ENCODE measurements at places on chromosomes 6 and 20. TPM values are rescaled to one million over a fixed set of nuclear protein-coding genes. Genes with fewer than 3 reads are reported as not detected.

- DNase-seq, result no peak
These were observed 17.5 kb upstream of the SPDEF start for GRCh38 chr6:34573567-34574183.

DNA sequence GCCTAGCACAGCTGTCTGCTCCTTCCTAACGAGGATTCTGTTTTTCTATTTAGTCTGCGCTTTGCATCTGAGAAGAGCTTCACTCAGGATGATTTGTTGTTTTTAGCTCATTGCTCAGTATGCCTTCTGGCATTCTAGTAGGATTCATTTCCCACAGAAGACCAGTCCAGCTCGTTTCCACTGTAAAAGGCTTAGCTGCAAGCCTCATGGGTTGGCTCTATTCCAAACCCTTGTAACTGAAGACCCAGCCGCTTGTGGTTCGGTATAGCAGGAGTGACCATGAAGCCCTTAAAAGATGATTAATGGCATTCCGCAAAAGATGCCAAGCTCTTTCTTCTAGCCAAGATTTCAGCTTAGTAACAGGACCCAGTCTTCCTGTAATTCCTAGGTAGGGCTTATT, 7.2 kb downstream of the ADGRF1 start:
- no peak for DNase-seq

GRCh38 chr6:138520463-138520862, 21.2 kb upstream of the NHSL1 start:
- DNase-seq, result no peak

DNA sequence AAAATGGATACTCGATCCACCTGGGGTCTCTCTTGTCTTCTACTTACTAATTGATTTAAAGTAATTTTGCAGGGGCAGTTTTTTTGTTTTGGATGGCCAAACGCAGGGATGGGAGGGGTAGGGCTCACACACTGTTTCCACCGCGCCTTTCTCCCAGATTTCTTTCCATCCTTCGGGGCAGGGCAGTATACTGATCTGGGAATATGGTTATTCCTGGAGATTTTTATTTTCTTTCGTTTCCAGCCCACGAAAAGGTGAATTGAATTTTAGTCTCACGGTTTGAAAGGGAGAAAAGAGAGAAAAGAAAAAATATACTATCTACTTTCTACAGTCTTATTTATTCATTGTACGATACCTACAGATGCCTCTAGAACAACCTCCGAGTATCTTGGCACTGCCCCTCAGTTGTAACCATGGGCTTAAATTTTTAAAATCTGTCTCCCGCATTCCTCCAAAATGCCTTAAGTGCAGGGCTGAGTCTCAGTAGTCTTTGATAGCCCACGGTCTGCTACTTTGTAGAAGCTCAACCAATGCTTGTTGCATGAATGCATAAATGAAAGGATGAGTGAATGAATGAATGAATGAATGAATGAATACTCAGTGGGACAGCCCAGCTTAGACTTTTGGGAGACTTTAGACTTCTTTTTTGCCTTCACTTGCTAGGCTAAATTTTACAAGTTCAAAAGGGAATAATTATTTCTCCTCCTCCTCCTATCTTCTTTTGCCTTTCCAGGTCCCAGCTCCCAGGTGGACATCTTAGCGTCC, 18.1 kb upstream of the TRIM27 start:
- DNase-seq, result no peak

DNA sequence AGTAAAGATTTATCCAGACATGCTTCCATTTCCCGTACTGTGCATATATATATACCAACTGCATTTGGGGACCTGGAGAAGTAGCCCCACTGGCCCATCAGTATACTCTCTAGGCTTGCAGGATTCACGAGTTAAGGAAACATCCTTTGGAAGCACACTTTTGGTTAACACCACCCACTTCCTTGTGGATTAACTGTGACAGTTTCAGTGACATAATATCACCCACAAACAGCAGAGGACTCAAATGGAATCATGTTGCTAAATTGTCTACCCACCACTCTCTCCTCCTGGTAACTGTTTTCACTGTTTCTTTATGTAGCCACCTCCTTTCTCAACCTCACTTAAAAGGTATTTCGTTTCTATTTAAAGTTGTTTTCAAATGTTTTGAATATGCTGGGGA, 55.0 kb downstream of the PROKR2 start:
- DNase-seq, result no peak

- DNase-seq, result no peak
These were observed 280.8 kb downstream of the FOXA2 start for GRCh38 chr20:22303523-22303922.

DNA sequence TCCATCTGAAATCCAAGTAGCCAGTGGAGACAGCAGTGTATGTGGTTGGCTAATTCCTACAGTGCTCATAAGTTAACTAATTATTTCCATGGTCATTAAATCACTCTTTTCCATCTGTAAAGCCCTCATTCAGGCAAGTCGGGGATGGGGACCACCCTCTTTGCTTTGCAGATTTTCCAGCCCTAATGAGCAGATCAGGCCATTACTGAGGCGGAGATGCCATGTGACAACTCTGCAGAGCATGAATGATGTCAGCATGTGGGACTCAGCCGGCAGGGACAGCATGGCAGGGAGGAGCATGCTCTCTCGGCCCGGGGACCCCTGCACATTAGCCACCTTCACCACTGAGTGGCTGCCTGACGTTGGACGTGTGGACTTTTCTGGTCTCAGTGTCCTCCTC, 623.3 kb upstream of the CDH4 start:
- DNase-seq, result no peak

DNA sequence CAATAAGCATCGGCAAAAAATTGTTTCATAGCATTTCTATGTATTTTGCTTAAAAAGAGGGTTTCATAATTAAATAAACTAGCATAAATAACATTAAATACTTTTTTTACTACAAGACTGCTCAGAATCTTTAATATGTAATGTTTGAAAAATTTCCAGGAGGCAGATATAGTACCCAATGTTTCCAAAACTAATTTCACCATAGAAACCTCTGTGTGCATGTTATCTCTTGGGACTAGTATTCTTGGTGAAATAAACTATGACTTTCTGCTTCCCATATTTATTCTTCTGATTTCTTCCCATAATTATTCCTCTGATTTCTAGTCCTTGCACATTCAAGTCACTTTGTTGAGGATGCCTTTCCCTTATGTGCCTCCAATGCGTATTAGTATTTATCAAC, 94.5 kb downstream of the PTPRK start:
- no peak for DNase-seq

GRCh38 chr6:73062130-73062529, 163.2 kb downstream of the KHDC1L start:
- DNase-seq, result no peak

DNA sequence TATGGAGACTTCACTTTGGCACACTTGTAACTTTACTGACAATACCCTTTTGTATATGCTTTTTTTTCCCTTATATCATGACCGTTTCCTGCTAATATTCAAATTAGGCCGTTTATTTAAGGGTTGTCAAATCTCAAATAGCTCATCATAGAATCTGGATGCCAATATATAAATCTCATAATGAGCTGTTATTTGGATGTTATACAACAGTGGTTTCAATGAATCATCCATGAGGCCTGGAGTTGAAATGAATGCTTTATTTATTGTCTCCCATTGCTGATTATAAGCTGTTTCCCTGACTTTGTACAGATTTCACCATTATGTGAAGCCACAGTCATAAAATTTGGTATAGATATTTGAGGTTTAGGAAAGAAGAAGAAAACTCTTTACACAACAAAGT, 256.1 kb downstream of the PLCB1 start:
- no peak for DNase-seq

GRCh38 chr6:21891080-21891479, 297.5 kb downstream of the SOX4 start:
- DNase-seq, result no peak

- DNase-seq, result peak; percentile 46
These were observed 166.5 kb downstream of the SMOC2 start for GRCh38 chr6:168607272-168608112.

DNA sequence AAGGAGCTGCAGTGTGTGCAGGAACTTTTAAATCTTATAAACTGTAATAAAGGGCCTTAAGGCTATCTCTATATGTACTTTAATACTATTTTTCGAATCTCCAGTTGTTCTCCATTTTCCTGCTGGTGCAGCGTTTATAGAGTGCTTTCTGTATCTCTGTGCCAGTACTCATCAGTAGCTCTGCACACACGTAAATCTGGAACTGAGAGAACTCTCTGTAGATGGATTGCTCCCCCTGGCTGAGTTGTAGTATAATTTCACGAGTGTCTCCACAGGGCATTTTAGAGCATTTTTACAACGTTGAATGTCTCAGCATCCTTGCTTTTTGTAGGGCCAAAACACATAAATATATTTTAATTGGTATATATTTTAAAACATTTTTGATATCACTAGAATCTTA, 256.5 kb downstream of the TRDN start:
- no peak for DNase-seq

DNA sequence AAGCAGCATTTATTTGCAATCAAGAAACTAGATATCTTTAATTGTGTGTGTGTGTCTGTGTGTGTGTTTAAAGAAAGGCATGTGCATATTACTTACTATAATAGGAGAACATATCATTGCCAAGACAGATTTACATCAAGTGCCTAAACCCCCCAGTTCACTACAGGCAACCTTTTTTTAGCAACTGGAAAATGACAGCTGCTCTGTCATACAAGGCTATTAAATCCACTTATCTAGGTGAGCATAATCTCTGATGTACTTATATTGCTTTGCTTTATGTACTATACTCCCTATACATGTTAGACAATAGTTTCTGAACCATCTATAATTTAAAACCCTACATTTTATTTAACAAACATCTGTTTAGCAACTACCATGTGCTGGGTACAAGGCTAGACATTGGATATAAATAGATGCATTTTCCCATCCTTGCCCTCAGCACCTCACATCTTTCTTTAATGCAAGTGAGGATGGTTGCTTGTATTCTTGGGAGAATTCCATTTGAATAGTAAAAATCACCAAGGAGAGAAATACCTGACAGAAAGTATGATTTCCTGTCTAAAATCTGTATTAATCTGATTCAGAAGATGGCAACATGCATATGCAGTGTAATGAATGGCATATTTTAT, 398.3 kb downstream of the LAMA2 start:
- no peak for DNase-seq

DNA sequence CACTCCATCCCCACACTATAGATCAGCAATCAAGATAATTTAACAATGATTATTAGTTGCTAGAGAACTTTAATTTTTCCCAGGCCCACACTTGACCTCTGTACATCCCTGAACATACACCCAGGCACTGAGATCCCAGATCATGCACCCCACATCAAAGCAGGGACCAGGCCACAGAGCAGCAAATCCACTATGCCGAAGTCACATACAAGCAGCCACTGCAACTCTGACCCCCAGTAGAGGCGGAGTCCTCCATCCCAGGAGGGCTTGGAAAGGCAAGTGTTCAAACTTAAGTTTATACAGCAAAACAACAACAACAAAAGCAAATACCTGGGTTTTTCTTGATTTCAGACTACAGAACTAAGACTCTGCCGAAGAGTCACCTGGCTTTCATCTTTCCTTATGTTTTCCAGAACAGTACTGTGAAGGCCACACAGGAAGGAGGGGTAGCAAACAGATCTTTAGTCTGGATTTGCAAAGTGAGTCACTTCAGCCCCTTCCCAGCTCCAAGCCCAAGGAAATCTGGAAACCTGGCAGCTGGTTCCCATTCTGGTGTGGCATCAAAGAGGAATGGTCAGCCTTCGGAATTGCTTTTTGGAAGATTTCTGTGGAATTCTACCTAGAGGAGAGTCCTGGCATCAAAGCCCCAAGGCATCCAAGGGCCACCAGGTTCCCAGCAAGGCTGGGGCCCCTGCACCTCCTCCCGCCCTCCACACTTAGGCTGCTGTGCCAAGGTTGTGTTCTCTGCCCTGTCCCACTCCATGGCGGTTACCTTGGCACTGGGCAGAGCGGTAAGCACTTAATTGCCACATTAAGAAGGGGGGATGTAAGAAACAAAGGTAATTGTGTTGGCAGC, 7.3 kb downstream of the JAG1 start:
- DNase-seq, result no peak

DNA sequence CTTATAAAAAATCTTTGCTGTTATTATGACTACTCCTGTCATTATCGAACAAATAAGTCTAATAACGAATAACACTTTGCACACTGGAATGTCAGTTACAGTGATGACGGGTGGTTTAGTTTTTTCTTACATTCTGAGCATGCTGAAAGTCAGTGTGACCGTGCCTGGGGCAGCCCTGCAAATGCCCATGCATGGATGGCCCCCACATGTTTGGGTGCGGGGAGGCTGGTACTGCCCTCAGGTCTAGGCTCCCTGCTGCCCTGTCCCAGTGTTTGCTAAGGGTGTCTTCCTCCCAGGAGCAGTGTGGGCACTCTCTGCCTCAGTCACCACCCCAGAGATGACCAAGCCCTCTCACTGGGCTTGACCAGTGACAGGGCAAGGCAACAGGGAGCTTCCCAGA, 3.0 kb downstream of the CSTL1 start:
- no peak for DNase-seq

- no peak for DNase-seq
These were observed 5.7 kb downstream of the TMEM151B start for GRCh38 chr6:44275749-44276648.

GRCh38 chr20:46997187-46997586, 102.5 kb downstream of the EYA2 start:
- no peak for DNase-seq

DNA sequence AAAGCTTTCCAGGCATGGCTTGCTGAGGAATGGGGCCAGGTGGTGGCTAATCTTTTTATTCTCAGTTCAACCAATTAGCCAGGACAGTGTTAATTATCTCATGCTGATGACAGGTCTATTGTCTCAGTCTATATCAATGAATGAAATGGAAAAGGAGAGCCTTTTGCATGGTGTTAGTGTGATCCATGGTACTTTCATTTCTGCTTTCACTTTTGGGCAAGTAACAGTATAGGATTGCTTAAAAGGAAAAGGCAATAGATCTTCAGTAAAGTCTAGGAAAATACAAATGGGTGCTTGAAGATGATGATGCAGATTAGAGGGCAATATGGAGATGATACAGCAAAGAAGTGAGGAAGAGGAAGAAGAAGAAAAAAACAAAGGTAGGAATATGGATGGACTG, 430.3 kb downstream of the TFAP2A start:
- DNase-seq, result no peak

- DNase-seq, result no peak
These were observed 871.6 kb upstream of the GJE1 start for GRCh38 chr6:141261016-141261671.

The TGM2 gene
- polyA plus RNA-seq, result 89.0 TPM

The SNRNP48 gene
- 29.1 TPM for polyA plus RNA-seq

The PHF20 gene
- 43.2 TPM for polyA plus RNA-seq

The GJA1 gene
- 112 TPM for polyA plus RNA-seq

The SLC22A2 gene
- polyA plus RNA-seq, result 0.04 TPM

The ADAM33 gene
- 10.6 TPM for polyA plus RNA-seq

Measured in left lung (tissue), 14 donors.